A549 treated with DMSO at 1 μM for 4 hours (cell line): ENCODE measurements at places on chromosomes 5 and 9. TPM values are rescaled to one million over a fixed set of nuclear protein-coding genes. Genes with fewer than 3 reads are reported as not detected.

The CKMT2 gene
- not detected in 5 replicates for total RNA-seq

The ST8SIA4 gene
- 0.36 to 0.91 TPM (median 0.74 TPM) in 5 replicates for total RNA-seq

The RPS23 gene
- 3,085 to 5,132 TPM (median 3,564 TPM) in 5 replicates for total RNA-seq

The ADAMTS13 gene
- total RNA-seq: 0.49 to 0.82 TPM (median 0.52 TPM) in 5 replicates

The THBS4 gene
- total RNA-seq: 0.23 TPM in 1 of 5 replicates, not detected in the others

The SPATA31E1 gene
- 0.04 TPM in 1 of 5 replicates, not detected in the others for total RNA-seq

The DDX31 gene
- 25.6 to 31.3 TPM (median 29.0 TPM) in 5 replicates for total RNA-seq

The WNK2 gene
- 3.8 to 8.6 TPM (median 6.4 TPM) in 5 replicates for total RNA-seq

The TMEM174 gene
- not detected in 5 replicates for total RNA-seq
